ENCODE measurements at places on chromosomes 6 and 20. TPM values are rescaled to one million over a fixed set of nuclear protein-coding genes. Genes with fewer than 3 reads are reported as not detected.

Gene NFATC2
- 9.3 TPM for total RNA-seq

Gene C6orf58
- total RNA-seq: not detected

Gene TEAD3
- 7.9 TPM for total RNA-seq

Gene RPN2
- total RNA-seq: 260 TPM

Gene YIPF3
- 65.4 TPM for total RNA-seq

Gene IL17A
- total RNA-seq: not detected

Gene TMC2
- not detected for total RNA-seq

Gene SFTA2
- not detected for total RNA-seq

Gene PBOV1
- total RNA-seq: not detected

Gene C20orf144
- total RNA-seq: not detected

Gene TGM2
- total RNA-seq: 343 TPM

Gene FAM162B
- not detected for total RNA-seq

Gene SALL4
- total RNA-seq: 1.6 TPM

Gene KCNK5
- total RNA-seq: 1.2 TPM

Gene ZNF391
- 0.35 TPM for total RNA-seq

Gene MAN1A1
- total RNA-seq: not detected

Gene C20orf202
- total RNA-seq: 0.22 TPM

Gene BPIFB1
- total RNA-seq: 0.17 TPM

Gene ANGPT4
- 0.03 TPM for total RNA-seq
